ENCODE measurements at places on chromosomes 12 and 14.

DNA sequence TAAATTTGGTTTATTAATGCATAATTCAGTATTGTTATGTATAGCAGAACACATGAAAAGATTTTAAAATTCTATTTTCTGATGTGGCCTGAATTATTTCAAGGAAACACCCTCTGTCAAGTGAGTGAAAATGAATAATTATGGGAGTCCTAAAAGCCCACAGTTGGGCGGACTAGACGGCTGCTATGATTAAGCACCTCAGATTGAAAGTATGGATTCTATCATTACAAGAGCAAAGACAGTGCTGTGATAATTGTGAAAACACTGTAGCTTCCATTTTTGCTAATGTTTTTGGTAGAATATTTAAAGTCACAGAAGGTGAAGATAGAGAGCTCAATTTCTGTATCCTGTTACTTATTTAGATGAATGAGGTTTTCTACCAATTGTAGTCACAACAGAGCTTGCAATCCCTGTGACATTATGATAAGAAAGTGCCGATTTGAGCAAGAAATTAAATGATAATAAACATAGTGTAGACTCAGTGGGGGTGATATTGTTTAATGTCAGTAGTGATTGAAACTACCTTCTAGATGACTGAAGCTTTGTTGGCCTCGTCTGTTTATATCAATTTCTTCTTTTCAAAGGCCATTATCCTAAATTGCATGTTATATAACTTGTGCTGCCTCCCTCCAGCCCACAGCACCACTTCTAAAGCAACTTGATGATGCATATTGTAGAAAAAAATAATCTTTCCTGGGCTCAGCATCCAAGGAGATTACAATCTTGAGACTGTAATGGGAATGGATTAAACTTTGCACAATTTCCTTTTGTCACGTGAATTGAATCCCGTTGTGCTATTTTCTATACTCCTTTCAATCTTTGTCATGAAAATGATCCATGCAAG is 359.8 kb downstream of the BTG1 start:
- no peak for DNase-seq

DNA sequence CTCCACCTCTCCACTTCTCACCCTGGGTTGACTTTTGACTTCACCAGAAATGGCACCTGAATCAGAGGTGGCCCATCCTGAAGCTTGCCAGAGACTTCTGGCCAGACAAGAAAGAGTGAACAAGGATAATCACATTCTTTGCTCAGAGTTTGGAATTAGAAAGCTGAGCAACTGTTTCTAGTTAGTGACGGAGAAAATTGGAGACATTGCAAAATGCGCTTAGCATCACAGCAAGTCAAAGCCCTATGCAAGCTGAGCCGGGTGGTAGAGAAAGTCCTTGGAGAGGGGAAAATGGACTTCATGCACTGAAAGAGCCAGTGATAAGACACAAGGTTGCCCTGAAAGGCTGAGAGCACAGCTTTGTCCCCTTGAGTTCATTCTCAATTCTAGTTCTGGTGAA is 161.8 kb downstream of the PAH start:
- no peak for DNase-seq

- DNase-seq, result no peak
These were observed 26.9 kb downstream of the GSTZ1 start for GRCh38 chr14:77347751-77348150.

DNA sequence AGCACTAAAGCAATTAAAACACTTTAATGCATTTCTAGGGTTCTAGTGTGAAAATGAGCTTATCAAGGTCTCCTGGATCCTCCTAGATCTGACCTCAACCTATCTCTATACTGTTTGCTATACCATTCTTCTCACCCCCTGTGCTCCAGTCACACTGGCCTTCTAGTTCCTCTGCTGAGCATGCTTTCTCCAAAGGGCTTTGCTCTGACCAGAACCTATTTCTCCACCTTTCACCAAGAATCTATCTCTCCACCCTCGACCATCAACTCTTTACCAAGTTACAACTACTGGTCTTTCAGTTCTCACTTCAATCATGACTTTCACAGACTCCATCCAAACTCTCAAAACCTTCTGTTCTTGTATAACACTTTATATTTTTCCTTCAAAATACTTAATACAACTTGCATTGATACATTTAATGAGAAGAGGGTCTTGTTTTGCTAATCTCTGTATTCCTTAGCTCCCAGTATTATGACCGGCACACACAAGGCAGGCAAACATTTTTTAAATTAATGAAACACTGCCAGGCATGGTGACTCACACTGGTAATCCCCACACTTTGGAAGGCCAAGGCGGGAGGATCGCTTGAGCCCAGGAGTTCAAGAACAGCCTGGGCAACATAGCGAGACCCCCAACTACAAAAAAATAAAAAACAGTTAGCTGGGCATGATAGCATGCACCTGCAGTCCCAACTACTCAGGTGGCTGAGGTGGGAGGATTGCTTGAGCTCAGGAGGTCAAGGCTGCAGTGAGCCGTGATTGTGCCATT is 22.8 kb downstream of the PPP1R12A start:
- DNase-seq, result no peak

GRCh38 chr12:76555231-76555767 is 4.3 kb downstream of the OSBPL8 start:
- no peak for DNase-seq

DNA sequence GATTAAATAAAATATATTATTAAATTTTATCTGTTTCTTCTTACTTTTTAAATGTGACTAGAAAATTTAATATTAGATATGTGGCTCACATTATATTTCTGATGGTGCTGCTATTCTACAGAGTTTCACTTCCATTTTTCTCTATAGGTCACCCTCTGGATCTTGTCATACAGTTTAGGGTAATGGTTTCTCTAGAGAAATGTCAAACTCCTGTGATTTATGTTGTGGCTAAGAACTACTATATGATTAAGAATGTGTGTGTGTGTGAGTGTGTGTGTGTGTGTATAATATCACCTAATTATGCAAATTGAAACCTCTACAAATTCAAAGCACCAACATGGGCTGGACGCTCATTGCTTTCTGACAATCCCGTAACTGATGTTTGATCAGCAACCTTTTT is 325.9 kb downstream of the ADAMTS20 start:
- no peak for DNase-seq

GRCh38 chr14:27410981-27411380 is 813.1 kb upstream of the NOVA1 start:
- no peak for DNase-seq

DNA sequence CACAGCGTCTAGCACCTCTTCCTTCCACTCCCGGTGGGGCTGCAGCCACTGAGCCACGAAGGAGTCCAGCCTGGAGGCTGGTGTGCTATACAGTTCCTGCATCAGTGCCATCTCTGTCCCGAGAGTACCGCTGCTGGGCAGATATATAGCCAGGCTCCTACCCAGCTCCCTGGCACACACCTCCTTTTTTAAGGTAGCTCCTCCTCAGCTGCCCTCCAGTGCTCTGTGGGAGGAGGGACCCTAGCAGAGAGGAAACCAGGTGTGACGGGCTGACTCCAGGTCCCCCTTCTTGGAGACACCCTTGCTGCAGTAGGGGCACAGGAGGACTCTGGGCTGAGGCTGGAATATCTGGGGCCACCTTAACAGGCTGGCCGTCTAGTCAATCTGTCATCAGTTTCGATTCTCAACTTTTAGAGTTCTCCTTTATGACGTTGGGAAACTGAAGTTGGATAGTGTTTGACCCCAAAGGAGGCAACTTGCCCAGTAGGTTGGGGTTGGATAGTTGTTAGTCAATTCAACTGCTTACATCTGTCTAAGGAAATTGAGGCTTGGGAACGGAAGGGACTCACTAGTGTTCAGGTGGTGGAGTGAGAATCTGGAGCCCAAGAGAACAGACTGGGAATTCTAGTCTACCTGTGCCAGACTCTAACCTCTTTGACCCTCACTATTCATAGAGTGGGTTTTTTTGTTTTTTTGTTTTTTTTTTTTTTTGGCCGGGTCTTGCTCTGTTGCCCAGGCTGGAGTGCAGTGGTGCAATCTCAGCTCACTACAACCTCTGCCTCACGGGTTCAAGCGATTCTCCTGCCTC is at the start of gene OASL:
Gene OASL, minus strand, starts transcription at position 386 of the 808 bp plus-strand sequence. Its CDS starts 275 bp downstream, at position 111.
- no peak for DNase-seq

- no peak for DNase-seq
These were observed 173.1 kb upstream of the RTL1 start for GRCh38 chr14:101076451-101077198.

DNA sequence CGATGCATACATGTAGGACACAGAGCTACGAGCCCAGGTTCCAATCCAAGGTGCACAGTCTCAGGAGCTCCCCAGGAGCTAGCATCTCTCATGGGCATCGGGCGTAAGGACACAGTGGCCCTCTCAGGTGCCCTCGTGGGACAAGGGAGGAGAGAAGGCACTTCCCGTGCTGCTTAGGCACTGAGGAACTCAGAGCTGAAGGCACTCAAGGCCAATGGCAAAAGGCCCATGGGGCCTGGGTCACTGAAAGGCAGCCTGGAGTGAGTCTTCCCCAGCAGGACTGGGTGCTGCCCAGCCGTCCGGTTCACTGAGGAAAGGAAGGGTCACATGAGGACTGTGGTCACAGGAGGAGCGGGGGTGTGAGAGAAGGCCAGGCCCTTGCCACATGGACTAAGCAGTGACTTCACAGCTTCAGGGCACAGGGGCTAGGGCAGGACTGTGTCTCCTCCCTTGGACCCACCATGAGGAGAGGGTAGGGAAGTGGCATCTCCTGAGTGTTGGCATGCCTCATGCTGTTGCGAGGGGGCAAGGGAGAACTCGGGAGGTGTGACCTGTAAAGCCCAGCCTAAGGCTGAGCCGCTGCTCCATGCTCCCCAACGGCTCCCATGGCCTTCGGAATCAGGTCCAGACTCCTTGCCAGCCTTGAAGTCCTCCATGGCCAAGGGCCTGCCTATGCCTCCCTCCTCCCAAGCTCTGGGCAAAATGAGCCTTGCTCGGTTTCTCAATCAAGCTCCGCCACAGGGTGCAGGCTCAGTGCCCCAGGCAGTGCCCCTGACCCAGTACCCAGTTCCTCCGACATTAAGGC is 51.8 kb downstream of the CHGA start:
- no peak for DNase-seq

DNA sequence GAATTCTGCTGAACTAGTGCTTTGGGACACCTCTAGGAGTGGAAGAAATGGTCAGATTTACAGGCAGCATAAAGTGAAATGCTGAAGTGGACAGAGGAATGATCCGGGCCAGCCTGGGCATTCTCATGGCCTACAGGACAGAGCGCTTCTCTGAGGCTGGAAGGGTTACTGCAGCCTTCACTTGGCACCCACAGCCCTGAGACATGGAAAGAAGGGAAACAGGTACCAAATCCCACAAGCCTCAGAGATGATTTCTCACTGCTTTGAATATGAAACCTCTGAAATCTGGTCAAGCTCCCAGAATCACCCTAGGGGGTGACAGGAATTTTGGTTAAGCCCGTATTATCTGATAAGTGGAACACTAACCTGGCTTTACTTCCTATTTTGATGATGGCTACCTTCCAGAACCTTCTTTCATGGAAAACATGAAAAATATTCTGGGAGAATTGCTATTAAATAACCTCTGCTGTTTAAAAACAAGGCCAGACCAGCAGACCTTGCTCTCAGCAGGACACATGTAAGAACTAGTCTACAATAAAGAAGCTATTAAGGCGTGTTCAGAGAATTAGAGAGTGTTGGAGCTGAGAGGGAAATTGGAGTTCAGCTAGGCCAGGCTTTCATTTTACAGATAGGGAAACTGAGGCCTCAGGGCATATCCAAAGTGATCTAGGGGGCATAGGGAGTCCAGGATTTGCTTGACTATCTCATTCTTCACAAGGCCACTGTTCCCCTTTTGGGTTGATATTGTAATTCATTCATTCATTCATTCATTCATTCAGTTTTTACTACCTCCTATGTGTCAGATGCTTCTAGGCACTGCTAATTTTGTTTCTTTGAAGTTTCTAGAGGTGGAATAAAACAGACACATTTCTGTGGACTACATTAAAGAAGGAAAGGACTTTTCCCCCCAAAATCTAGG is 281.5 kb downstream of the ZFP36L1 start:
- DNase-seq, result no peak

DNA sequence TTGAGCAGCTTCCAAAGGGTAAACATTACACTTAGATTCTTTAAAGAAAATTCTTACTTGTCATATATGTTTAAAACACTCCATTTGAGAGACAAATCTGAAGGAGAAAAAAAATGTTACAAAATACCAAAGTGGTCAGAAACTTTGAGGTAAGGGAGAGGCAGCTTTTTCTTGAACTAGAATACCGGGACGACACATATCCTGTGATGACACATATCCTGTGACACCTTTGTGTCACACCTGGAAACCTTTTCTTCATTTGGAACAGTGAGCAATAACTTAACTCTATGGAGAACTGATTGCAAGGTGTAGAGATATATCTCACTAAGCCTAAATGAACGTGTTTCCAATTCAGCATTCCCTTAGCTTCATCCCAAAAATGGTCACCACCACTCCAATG is 4.6 kb upstream of the GRIN2B start:
- DNase-seq, result no peak

DNA sequence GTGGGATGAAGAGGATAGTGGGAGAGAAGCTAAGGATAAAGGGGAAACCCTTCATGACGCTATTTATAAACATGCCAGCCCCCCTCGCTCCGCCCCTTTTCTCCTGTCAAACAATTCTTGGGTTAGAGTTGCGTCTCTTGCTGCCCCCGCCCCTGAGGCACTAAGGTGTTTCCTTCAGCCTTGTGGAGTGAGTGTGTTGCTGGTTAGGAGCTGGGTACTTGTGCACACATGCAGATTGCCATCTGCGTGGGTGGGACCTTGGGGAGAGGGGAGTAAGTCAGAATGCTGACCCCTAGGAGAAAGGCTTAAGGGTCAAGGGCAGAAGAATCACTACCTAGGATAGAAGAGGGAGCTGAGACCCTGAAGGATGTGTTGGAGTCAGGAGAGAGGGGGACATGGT is 5.4 kb downstream of the FOXJ2 start:
- no peak for DNase-seq

GRCh38 chr12:120119271-120119973 is 2.9 kb upstream of the RAB35 start:
- no peak for DNase-seq

GRCh38 chr12:117363953-117364486 is 2.6 kb upstream of the NOS1 start:
- DNase-seq, result no peak

GRCh38 chr14:59046746-59047145 is 141.7 kb upstream of the DAAM1 start:
- DNase-seq, result no peak

- DNase-seq, result no peak
These were observed 77.7 kb upstream of the COCH start for GRCh38 chr14:30796707-30797106.

DNA sequence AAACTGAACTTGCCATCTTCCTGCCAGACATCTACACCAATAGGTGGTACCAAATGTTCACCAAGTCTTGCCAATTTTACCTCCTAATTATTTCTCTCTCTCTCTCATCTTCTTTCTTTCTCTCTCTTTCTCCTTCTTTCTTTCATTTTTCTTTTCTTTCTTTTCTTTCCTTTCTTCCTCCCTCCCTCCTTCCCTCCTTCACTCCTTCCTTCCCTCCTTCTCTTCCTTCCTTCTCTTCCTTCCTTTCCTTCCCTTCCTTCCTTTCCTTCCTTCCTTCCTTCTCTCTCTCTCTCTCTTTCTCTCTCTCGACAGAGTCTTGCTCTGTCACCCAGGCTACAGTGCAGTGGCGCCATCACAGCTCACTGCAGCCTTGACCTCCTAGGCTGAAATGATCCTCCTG is 55.4 kb upstream of the PSMA6 start:
- no peak for DNase-seq

GRCh38 chr14:62451221-62451620 is 594.0 kb downstream of the KCNH5 start:
- no peak for DNase-seq
